IPS-NIHi11 (cell line): ENCODE measurements at places on chromosomes 11 and 22.

DNA sequence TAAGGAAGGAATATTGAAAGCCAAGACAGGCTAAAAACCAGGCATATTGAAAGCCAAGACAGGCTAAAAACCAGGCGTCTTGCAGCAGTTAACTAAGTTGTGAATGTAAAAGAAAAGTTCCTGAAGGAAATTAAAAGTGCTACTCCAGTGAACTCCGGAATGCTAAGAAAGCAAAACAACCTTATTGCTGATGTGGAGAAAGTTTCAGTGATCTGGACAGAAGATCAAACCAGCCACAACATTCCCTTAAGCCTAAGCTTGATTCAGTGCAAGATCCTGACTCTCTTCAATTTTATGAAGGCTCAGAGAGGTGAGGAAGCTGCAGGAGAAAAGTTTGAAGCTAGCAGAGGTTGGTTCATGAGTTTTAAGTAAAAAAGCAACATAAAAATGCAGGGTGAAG lies 51.4 kb downstream of the PACS1 start:
- no peak for DNase-seq

DNA sequence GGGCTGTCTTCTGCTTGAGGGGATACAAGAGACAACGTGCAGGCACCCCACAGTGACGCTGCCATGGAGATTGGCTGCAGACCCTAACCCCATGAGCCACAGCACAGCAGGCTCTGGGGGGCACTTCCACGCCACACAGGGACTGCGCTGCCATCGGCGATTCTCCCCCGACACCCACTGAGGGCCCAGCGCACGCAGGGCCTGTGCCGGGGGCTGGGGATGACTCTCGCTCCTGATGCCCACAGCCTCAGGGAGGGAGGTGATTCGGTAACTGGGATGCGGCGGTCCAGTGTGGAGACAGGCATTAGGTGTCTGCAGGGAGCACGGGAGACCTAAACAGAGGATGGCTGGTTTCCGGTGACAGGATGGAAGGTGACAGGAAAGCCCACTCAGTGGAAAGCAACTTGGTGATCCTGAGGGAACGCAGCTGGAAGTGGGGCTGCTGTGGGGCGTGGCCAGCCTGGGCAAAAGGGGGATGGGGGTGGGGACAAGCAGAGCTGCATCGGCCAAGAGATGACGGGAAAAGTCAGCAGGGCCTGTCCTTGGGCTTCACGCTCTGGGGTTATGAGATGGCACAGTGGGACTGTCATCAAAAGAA lies 37.7 kb downstream of the EFCAB6 start:
- DNase-seq = no peak

DNA sequence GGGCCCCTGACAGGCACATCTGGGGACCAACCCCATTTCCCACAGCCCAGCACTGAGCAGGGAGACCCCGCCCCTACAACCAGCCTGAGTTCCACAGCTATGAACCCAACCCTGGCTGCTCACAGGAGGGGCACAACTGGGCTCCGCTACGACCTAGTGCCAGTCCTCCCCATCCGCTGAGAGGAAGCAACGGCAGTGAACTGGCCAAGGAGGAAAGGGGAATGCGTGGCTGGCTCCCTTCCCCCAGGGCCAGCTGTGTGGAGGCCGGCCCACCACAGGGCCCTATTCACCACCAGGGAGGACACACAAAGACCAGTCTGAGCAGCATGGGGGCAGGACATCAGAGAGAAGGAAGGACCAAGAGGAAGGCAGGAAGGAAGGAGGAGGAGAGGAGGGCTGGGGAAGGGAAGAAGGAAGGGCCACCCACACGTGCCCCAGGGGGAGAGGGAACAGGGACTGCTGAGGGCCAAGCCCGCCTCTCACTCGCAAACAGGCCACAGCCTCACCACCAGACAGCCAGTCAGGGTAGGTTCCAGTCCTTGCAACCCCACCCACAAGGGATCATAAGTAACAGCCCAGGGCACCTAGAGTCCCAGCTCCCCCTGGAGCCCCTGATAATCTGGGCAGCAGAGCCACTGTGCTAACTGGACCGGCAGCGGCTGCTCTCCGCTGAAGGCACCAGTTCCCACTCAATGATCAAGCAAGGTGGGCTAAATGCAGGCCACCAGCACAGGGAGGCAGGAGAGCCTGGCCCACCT lies 8.5 kb upstream of the GAL3ST1 start:
- DNase-seq = no peak

GRCh38 chr11:84799112-84799511 lies 828.0 kb downstream of the DLG2 start:
- no peak for DNase-seq

- peak; percentile 91 for DNase-seq
These were observed 32.0 kb downstream of the PDE2A start for GRCh38 chr11:72642043-72642883.

DNA sequence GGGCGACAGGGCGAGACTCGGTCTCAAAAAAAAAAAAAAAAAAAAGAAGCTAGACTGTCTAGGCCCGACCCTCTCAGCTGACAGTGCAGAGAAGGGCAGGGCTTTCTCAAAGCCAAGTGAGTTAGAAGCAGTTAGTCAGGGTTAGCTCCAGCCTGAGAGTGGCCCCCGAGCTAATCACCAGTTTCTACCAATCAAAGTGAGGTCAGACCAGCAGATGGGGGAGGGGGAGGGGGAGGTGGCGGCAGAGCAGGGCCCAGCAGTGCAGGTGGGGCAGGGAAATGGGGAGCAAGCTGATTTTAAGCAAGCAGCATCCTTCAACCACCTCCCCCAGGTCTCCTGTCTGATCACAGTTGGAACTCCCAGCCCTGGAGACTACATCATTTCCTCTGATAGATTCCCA lies 55.3 kb upstream of the PRR5 start:
- DNase-seq = no peak

GRCh38 chr11:88280673-88281316 lies 56.7 kb downstream of the CTSC start:
- no peak for DNase-seq

DNA sequence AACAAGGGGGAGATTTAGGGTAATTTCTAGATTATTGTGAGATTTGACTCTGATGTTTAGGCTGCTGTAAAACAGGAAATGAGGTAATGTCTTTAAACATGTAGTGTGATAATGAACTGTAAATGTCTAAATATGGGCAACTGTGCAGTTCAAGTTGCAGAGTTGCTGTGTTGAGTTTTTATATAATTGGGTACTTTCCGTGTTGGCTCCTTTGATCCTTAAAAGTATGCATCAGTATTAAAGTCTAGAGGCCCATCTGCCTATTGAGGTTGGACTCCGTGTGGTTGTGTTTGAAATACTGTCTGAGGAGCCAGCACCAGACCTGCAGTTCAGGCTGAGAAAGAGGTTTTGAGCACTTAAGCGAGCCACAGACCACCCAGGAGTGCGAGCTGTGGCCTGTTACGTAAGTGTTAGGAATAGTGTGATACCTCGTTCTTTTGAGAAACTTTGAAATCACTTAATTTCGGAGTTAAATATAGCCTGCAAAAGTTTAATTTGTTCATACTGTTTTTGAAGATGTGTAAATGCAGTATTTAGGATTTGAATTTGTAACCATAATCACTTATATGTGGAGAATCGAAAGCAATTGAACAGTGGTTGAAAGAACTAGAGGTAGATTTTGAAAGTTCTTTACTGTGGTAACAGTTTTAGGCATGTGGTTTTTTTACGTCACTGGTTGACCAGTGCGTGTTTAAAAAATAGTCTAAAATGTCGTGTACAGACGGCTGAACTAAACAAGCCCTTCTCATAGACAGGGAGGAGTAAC lies 9.0 kb downstream of the FAM118A start:
- no peak for DNase-seq

- DNase-seq = no peak
These were observed 22.4 kb upstream of the APOBEC3A start for GRCh38 chr22:38935023-38935422.

GRCh38 chr22:17772958-17773605 lies 1.2 kb downstream of the BID start:
- DNase-seq = no peak

DNA sequence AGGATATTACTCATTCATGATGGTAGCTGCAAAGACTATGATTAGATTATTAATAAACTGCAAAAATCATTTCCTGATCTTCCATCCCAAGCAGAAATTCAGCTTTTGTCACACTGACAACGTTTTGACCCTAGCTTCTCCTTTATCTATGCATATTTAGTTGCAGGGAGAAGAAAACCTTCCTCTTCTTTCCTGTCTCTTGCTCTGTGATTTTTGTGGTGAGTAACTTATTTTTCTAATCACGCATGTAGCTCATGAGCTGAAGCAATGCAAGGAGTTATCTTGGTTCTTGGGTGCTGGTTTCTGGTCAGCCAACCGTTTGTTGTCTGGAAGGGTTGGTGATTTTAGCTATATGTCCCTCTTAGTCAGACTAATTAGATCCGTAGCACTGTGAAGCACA lies 56.4 kb downstream of the FDX1 start:
- DNase-seq = no peak

- no peak for DNase-seq
These were observed 114.5 kb upstream of the CRYBB3 start for GRCh38 chr22:25085156-25085555.

DNA sequence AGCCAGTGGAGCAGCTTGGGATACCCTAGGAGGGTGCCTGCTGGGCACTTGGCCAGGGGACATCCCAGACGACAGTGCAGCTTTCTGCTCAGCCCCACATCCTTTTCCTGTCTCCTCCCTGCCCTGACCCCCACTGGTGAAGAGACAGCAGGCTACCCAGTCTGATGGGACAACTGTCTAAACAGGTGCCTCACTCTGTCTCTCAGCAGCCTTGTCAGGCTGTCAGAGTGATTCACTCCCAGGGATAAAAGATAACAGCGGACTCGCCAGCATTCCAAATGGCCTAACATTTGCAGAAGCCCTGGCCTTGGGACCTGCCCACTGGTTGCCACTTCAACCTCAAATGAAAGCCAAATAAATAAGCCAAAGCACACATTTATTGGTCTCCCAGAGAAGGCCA lies 318.6 kb upstream of the PLET1 start:
- DNase-seq = no peak

DNA sequence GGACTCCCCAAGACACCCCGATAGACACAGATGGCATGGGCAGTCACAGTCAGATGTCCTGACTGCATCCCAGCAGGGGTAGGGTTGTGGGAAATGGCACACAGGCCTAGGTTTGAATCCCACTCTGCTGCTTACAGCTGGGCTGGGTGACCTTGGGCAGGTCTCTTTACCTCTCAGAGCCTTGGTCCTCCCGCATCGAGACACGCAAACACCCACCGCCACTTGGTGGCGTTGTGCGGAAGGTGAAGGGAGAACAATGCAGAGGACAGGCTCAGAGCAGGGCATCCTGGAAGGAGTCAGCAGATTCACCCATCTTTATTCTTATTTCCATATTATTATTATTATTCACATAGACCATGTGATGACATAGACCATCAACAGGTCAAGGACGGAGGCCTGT lies 140.5 kb downstream of the MIAT start:
- DNase-seq = peak; percentile 61

- DNase-seq = no peak
These were observed 483.0 kb downstream of the MN1 start for GRCh38 chr22:27318516-27318915.

DNA sequence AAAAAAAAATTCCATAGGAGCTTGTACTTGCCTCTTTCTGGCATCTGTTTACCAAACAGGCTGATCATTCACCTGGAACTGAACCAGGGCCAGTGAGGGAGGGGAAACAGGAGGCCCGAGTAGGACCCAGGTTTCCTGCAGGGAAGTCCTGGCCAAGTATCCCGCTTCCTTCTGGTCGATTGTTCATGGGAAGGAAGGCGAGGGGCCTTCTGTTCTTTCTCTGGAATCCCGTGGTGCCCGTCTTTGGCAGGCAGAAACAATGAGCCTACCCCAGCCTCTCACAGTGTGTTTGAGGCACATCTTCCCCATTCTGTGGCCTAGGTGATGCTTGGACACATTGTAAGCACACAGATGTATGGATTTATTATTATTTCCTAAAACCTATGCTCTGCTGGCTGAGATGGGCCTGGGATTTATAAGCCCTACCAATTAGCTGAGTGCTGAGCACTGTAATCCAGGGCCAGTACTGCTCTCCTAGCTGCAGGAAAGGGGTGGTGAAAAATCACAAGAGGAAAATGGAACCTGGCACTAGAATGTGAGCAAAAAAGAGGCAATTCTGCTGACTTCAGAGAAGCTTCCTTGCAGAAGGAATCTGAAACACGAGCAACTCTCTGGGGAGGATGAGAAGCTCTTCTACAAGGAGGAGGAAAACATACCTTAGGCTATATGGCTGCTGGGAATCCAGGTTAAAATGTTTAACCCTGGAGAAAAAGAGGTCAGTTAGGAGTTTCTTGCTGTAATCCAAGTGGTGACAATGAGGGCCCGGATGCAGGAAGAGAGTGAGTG lies 53.5 kb downstream of the PRR5L start:
- DNase-seq = no peak

- no peak for DNase-seq
These were observed 65.4 kb downstream of the PRR5L start for GRCh38 chr11:36361472-36361871.

GRCh38 chr11:86508604-86509587 lies 134.2 kb downstream of the CCDC81 start:
- no peak for DNase-seq

DNA sequence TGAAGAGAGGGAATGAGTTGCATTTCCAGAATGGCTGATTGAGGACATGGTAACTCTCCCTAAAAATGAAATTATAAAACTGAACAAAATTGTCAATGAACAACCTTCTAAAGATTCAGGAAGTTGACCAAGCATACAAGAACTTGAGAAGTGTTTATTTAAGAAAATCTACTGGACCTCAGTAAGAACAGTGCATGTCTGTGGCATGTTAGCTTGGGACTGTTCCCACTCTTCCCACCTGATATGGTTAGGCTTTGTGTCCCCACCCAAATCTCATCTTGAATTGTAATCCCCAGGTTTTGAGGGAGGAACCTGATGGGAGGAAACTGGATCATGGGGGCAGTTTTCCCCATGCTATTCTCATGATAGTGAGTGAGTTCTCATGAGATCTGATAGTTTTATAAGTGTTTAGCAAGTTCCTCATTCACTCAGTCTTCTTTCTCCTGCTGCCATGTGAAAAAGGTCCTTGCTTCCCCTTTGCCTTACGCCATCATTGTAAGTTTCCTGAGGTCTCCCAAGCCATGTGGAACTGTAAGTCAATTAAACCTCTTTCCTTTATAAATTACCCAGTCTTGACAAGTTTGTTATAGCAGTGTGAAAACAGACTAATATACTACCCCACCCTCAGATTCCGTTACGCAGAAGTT lies 15.4 kb downstream of the MS4A13 start:
- no peak for DNase-seq

DNA sequence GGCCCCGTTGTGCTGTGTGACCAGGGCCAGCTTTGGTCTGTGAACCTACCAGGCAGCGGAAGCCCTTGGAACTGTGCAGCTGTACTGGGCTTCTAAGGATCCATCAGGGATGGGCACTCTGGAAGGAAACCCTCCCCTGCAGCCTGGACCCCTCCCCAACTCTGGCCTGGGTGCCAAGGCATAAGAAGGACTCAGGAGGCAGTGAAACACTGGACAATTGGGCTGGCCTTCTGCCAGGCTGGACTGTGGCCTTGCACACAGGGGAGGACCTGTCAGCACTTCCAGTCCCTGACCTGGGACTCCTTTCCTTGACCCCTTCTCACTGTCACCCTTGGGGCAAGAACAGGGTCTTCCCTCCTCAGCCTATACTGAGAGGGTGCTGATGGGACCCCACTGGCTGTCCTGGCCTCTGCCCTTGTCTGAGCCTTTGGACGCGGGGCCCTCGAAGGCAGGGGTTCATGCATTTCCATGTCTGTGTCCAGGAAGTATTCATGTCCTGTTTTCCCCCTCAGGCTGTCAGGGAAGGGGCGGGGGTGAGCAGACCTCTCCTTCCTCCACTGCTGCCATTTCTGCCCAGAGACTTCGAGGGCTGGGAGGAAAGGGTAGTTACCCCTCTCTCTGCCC lies 39.6 kb downstream of the PDE2A start:
- no peak for DNase-seq

GRCh38 chr11:41982975-41983374 lies 523.5 kb upstream of the LRRC4C start:
- DNase-seq = no peak
